NCI-H1092 (cell line): ENCODE measurements at places on chromosomes 16 and 17.
A peak's percentile ranks its signal among the peaks of the same experiment; 100 is the strongest.

- no peak for DNase-seq
These were observed 21.2 kb downstream of the SLC16A3 start for GRCh38 chr17:82249896-82250581.

- no peak for DNase-seq
These were observed 42.8 kb downstream of the TNFRSF13B start for GRCh38 chr17:16929035-16929680.

DNA sequence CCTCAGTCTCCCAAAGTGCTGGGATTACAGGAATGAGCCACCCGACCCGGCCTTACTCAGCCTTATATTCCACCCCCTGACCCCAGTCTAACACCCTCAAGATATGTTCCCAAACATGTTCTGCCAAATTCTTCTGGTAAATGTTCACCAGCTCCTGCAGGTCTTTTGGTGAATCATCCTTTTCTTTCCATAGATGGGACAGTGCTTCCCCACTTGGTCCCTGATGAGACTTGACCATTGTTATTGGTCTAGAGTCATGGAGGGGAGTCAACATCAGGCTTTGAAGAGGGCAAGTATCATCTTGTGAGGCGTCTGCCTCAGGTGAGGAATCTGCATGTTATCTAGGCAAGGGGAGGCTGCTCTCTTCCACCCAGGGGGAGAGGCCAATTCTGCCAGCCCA lies 10.4 kb upstream of the RUNDC3A start:
- DNase-seq = no peak

DNA sequence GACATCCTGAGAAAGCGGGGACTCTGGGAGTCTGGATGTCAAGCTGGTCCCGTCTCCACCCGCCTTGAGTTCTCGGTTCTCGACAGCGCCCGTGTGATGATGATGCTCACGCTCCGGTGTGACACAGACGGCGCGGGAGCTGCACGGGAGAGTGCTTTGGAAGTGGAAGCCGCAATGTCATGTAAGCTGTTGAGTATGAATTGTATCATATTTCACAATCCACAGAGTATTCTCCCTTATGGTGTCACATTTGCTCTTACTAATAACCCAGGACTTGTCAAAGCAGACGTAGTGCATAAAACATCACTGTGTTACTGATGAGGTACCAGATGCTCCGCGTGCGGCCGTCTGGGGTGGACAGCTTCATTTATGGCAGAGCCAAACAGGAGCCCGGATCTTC lies 217.5 kb upstream of the CHMP6 start:
- DNase-seq = peak; percentile 29

GRCh38 chr17:15262291-15263205 lies 2.6 kb downstream of the PMP22 start:
- no peak for DNase-seq
